ENCODE measurements at places on chromosomes 6 and 20.
A peak's percentile ranks its signal among the peaks of the same experiment; 100 is the strongest.

DNA sequence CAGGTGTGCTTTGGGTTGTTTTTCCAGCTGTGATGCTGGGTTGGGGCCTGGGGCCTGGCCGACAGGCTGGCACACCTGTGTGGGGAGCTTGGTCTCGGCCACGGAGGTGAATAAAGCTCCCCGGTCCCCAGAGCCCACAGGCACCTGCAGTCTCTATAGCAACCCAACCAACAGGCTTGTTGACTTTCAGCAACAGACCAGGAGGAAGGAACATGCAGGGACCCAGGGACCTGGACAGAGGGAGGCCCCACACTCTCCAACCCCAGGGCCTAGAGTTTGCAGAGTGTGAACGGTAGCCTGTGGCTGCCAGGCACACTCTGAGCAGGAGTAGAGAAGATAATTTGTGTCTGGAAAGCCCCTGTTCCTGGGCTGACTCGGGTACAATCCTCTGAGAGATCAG lies 14.6 kb upstream of the SYNJ2 start:
- DNase-seq = no peak

GRCh38 chr20:51206032-51206662 lies 183.2 kb upstream of the KCNG1 start:
- no peak for DNase-seq

DNA sequence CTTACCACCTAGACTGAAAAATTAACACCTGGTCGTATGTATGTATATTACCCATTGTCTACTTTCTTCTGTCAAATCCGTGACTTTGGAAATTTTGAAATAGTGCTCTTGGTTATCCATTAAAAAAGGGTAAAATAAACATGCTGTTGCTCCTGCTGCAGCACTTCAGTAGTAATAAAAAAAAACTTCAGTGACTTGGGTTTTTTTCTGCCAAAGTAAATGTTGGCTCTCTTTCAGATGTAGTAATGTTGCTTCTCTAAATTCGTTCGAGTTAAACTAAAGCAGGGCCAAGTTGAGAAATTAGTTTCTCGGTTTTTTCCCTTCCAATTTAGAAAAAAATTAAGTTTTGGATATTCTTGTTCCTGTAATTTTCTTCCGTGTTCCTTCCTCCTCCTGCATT lies 34.2 kb downstream of the JARID2 start:
- DNase-seq = peak; percentile 58

GRCh38 chr6:25872814-25873213 lies 1.2 kb downstream of the SLC17A3 start:
- no peak for DNase-seq
